ENCODE measurements at places on chromosomes 13 and 19.

- no peak for DNase-seq
These were observed 61.6 kb upstream of the GPR12 start for GRCh38 chr13:26822146-26822545.

- no peak for DNase-seq
These were observed 409.3 kb downstream of the ZNF536 start for GRCh38 chr19:30781519-30781918.

DNA sequence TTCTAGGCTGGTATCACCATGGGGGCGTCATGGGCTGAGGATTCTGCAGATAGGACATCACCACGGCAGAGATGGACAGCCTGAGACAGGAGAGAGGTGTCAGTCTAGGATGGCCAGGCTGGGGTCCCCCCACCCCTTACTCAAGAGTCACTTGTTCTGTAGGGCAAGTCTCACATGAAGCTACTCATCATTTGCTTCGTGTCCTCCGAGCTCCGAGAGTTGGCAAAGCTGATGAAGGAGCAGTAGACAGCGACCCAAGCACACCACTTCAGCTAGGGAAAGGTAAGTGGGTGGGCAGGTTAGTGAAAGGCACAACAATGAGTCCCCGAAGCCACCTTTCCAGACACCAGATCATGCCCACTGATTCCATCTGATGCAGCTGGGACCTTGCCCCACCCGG is 1.7 kb downstream of the WDR83 start:
- DNase-seq, result no peak

DNA sequence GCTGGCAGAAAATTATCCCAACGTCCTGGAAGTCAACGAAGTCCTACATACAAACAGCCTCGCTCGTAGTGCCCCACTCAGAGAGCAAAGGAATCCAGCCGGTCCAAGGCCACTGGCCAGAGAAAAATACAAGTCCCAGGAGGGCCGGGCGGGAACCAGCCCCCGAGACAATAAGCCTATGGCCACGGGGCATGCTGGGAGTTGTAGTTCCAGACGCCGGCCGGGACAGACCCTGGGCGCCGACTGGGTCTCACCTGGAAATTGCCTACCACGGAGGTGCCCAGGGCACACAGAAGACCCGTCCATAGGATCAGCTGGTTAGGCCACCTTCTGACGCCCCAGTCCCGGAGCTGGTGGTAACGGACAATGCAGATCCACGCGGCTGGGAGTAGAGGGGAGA is 5.4 kb downstream of the TMEM150B start:
- no peak for DNase-seq

- no peak for DNase-seq
These were observed 21.0 kb downstream of the SERP2 start for GRCh38 chr13:44394658-44395057.

DNA sequence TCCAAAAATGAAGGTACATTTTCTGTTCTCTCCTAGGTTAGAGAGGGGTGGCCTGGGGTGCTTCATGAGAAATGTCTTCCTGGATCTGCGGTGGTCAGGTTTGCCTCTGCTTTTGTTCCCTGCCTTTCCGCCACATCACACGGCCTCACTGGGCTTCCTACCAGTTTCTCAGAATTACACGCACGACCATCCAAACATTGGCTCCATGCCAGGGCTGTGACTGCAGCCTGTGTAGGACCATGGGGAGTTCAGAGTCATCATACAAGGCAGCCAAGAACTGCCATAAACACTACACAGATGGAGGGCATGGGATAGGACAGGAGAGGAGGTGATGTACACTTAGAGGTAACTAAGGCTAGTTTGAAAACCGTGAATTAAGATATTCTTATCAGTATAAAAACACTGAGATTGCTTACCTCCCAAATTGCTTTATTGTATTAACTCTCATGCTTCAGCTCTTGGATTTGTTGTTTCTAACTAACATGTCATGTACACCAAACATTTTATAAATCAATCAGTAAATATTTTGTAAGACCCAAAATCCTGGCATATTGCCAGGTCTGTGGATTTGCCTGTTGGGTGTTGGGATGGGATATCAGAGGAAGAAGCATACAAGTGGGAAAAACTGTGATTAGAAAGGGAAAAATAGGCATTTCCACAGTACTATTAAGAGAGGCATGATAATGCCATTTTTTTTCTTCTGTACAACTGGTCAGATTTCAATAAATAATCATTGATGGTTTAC is 45.2 kb downstream of the CDADC1 start:
- DNase-seq, result no peak

DNA sequence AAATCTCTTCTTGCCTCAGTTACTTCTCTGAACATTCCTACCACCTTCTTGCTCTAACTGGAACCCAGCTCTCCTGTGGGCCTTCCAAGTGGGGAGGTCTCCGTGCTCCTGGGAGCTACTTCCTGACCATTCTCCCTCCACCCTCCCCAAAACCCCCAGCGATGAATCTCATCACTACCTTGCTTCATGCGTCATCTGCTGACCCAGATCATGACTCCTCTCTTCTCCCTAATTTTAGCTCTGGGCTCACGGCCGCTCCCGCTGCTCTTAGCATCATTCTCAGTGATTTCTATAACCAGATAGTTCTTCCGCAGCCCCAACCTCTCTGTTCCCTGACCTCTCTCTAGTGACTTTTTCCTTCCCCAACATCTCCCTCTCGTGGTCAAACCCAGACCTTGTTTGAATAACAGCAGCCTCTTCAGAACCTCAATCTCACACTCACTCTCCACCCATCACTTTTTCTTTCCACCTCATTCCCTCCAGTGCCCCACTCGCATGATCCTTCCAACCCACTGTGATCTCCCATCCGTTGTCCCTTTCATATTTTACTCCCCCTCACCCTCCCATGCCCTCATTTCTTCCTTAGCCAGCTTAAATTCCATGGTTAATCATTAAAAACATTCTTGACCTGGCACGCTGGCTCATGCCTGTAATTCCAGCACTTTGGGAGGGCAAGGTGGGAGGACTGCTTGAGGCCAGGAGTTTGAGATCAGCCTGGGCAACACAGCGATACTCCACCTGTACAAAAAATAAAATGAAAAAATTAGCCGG is 21.8 kb downstream of the MRPS12 start:
- peak; percentile 73 for DNase-seq

DNA sequence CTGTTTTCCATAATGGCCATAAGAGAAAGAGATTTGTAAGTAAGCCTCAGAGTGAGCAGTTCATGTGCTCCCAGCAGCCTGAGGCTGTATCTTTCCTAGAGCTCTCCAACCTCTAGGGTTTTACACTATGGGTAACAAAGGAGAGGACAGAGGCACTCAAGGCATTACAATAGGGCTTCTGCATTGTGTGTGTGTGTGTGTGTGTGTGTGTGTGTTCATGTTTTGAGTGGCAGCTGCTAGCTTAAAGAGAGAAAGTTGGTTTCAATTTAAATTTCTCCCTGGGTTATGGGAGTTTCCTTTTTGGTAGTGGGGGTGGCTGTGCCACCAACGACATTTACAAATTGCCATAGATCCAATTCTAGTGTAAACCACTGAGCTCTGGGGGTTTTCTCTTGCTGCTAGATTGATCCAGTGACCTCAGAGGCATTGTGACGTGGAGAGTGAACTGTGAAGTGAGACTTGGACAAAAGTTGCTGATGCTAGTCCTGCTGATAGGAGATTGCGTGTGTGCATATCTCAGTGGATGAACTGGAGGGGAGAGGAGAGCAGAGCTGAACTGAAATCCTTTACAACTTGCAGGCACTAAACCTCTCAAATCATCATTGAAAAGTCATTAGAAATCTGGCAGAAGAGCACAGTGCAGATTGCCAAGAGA is 67.2 kb upstream of the OLFM4 start:
- no peak for DNase-seq

GRCh38 chr13:28544026-28544425 is 49.1 kb upstream of the FLT1 start:
- no peak for DNase-seq

DNA sequence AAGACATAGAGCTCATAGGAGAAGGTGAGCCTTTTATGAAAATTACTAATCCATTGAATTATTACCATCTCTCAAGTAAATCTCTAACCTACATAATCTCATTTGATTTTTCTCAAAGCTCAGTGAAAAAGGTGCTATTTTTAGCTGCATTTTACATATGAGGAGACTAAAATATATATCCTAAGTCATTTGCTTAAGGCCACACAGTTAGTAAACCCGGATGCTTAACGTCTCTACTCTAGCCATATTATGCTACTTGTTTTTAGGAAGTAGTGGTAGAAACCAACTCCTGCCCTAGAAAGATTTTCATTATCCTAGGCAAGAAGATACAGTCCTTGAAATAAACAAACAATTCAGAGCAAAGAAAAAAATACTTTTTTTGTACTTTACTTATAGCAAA is 108.9 kb downstream of the RBM26 start:
- DNase-seq, result no peak

DNA sequence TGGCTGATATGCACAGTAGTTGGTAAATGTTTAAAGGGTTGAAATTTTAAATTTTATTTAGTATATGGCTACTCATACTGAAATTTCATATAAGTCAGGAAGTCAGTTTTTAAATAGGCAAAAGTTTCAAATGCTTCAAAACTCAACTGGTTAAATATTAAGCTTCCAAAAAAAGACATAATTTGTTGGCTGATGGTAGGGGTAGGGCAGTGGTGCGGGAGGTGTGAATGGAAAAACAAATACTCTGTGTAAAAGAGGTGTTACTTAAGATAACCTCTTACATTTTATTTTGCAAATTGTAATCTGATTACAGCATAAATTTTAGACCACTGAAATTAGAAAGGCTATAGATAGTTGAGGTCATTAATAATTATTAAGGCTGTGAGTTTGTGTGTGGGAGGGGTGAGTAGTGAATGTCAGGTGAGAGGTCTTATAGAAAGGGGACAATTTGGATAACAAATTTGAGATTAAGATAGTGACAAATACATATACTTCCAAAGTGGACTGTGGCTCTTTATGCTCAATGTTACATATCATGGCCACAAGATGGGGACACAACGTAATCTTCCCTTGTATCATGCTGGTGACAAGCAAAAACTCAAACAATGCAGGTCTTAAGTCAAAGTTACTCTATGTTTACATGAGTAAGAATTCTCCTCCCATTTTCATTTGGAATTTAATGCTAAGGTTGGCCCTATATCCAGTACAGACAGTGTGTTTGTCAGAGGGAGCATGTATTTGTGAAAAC is 36.6 kb upstream of the OXGR1 start:
- peak; percentile 70 for DNase-seq

DNA sequence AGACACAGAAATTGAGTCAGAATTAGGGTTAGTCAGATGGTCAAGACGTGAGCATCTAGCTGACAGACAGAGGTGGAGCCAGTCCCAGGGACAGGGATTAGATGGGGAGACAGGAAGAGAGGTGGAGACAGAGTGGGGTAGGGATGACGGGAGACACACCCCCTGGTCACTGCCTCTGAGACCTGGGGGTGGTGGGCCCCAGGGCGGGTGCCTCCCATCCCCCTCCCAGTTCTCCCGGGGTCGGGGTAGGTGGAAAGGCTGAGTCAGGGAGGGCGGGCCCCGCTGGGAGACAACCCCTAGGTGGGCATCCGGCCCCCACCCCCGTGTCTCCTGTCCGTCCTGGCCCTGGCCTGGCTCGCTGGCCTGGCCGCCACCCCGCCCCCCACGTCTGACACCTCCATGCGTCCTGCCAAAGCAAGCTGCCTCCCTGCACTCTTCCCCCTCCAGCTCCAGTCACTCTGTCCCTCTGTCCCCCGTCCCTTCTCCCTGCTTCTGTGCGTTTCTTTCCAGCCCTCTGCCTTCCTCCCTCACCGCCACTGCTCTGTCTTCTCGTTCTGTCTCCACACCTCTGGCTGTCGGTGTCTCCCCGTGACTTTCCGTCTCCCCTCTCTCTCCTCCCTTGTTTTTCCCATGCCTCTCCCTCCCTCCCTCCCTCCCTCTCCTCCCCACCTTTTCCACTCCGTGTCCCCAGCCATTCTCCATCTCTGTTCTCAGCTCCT is 15.1 kb downstream of the CCDC97 start:
- DNase-seq, result no peak

DNA sequence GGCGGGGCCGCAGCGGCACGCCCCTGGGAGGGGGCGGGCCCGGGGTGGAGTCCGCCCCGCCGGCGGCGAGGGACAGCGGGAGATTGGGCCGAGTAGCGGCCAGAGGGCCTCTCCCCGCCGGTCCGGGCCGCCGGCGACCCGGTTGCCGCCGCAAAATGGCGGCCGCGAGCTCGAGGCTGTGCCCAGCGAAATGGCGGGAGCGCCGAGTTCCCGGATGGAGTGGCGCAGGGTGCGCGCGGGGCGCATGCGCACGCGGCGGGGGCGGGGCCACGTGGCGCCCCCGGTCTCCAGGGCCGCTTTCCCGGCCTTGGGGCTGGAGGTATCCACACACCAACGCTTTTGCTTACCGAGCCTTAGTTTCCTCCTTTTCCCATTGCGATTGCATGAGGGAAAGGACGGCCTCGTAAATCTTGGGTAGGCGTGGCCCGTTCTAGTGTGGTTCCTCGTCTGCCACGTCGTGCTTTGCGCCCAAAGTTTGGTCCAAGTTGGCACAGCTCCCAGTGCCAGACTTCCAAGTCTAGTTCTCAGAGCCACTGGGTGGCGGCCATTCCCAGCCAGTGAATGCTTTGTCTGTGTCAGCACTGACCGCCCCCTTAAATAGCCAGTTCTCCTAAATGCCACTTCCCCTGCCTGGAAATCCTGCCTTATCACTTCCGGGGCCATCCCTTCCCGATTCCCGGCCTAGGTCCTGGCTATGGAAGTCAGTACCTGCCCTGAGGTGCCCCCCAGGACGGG is 513 bp downstream of the CIRBP start:
- DNase-seq, result peak; percentile 49

GRCh38 chr13:78198821-78199220 is 280.2 kb upstream of the EDNRB start:
- no peak for DNase-seq

GRCh38 chr13:48222358-48223301 is 10.4 kb upstream of the ITM2B start:
- DNase-seq, result no peak

DNA sequence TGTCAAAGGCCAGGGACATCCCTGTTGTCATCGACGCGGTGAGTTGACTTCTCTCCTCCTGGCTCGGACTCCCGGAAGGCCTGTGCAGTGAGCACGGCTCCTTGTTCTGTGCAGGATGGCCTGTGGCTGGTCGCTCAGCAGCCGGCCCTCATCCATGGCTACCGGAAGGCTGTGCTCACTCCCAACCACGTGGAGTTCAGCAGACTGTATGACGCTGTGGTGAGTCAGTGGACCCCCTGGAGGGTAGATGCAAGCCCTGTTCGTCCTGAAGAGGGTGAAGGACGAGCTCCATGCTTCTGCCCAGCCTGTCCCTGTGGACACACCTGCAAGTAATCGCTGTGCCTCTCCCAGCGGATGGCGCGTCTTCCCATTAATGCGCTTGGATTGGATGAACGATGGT is 19.2 kb downstream of the NAXD start:
- no peak for DNase-seq

DNA sequence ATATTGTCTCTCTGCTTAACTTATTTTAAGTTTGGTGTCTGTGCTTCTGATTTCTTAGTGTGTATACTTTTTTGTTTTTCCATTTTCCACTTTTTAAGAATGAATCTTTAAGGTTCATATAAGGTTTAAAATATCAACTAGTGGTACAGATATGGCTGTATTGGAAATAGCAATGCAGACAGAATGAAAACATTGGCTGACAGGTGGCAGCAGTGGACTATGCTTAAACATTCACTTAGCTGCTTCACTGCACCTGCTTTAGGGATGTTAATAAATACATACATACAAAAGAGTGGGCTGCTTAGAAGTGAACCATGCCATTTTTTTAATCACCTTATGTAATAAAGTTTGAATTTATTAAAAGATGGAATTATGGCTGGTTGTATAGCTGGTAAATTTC is 27.3 kb downstream of the TM9SF2 start:
- DNase-seq, result no peak

- DNase-seq, result no peak
These were observed 33.5 kb upstream of the ITM2B start for GRCh38 chr13:48199404-48199946.

GRCh38 chr13:94640721-94641120 is 39.1 kb downstream of the GPR180 start:
- no peak for DNase-seq

GRCh38 chr13:20129076-20129475 is 31.8 kb downstream of the GJA3 start:
- DNase-seq, result no peak

Measured in Kasumi-1 (cell line).